ENCODE measurements at places on chromosomes 12 and 14.

GRCh38 chr14:61433169-61433568, 111.8 kb downstream of the PRKCH start:
- no peak for DNase-seq

DNA sequence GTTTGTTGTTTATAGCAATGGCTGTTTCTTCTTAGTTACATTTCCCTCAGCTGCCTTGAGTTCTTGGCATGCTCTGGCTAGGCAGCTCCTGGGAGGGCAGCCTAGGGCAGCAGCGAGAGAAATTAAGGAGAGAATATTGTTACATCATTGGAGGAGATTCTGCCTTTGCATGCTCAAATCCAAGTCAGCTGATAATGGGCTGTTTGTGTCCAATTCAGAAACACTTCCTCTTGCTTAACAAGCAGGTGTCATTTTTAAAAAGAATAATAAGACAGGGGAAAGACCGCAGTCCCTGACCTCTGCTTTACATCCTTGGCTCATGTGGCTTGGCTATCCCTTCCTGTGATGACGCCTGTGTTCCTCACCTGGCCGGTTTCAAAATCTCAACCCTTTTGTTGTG, 76.9 kb downstream of the ESR2 start:
- DNase-seq: no peak

DNA sequence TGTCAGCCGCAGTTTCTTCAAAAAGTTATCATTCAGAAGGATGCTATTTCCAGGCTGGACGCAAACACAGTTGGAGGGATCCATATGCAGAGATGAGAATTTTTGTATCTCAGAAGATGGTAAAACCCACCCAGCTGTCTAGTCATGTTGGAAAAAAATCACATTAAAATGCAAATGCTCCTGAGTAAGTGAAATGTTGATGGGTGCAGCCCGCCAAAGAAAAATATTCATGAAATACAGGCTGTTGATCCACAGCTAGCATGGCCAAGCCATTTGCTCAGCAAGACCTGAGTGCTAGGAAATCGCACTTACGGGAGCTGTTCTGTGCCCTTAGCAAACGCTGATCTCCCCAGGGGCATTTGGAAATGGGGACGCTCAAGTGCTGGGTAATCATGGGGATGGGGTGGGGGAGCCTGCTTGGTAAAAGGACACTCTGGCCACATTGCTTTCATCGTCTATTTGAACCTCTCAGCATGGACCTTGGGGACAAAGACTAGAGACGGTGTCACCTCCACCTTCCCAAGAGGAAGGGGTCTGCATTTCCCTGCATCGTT, 25.7 kb downstream of the TUNAR start:
- no peak for DNase-seq

DNA sequence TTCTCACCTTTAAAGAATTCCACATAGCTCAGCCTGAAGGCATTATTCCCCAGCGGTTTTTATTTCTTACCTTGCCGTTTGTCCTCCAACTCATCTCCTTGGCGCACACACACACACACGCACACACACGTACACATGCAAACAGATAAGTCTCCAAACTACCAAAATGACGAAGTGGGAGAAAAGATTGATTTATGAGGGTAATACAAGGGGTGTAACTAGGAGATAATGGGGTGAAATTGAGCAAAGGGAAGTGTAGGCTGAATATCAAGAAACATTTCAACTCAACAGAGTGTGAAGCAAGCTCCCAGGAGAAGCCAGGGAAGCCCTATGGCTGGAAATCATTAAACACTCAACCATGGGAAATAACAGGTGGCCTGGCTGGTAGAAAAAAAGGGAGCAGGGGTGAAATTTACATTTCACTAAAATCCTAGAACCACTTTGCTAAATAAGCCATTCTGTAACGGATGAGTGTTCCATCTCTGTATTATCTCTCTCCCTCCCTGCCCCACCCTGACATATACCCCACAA, 41.0 kb downstream of the GRIN2B start:
- no peak for DNase-seq

DNA sequence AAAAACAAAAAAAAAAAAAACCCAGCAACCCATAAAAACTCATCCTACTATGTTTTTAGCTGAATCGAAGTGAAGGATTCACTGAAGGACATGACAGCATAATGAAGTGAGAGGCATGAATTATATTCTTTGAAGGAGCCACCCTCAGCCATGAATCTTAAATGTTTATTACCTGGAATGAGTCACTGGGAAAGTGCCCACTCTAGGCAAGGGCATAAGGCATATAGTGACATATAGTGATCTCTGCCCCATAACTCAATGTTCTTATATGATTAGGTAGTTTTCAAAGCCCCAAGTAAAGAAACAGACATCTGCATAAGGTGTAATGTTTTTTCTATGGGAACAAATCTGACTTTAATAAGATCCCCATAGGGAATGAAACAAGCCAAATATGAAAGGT, 79.9 kb downstream of the MDGA2 start:
- no peak for DNase-seq

DNA sequence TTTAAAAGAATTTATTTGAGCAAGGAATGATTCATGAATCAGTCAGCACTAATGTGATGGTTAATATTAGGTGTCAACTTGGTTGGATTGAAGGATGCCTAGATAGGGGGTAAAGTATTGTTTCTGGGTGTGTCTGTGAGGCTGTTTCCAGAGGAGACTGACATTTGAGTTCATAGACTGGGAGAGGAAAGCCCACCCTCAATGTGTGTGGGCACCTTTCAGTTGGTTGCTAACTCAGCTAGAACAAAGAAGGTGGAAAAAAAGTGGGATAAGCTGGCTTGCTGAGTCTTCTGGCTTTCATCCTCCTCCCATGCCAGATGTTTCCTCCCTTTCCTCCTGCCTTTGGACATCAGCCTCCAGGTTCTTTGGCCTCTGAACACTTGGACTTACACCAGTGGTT, 47.2 kb downstream of the TESPA1 start:
- no peak for DNase-seq

DNA sequence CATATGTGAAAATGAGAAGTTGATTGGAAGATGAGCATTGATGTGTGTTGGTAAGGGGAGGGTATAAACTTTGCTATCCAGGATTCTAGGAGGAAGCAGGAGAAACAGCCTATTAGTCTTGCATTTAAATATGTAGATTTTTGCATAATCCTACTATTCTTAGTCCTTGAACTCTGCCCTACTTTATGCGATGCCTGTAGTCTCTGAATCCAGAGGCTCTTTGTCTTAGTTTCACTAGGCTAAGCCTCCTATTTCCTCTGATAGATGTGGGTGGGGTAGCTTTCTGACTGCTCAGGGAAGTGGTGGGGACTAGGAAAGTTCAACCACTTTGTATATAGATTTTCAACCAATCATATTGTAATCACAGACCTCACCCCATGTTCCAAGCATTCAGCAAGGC, 49.5 kb upstream of the KCNC2 start:
- no peak for DNase-seq

DNA sequence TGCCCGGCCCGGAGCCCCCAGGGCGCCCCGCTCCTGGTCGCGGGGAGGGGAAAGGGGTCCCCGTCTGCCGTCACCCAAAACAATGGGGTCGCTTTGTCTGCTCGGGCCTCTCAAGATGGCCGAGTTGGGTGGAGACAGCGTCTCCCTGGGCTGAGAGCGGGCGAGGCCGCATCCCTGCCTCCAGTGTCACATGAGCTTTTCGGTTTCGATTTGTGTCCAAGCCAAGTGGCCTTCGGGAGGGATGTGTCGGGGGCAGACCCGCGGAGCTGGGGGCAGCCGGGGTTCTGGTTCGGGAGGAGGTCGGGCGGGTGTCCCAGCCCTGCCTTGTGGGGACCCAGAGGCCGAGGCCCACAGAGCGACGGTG, 790 bp downstream of the DYNC1H1 start:
- DNase-seq: no peak

GRCh38 chr12:77122661-77123060, 57.3 kb upstream of the E2F7 start:
- no peak for DNase-seq

- DNase-seq: no peak
These were observed 44.6 kb downstream of the BMP4 start for GRCh38 chr14:53912021-53912420.

- peak; percentile 36 for DNase-seq
These were observed 80.0 kb upstream of the DBX2 start for GRCh38 chr12:45130881-45131281.

GRCh38 chr14:56073799-56074198, 44.4 kb upstream of the PELI2 start:
- no peak for DNase-seq

GRCh38 chr14:94699831-94700230, 70.1 kb downstream of the GSC start:
- no peak for DNase-seq

DNA sequence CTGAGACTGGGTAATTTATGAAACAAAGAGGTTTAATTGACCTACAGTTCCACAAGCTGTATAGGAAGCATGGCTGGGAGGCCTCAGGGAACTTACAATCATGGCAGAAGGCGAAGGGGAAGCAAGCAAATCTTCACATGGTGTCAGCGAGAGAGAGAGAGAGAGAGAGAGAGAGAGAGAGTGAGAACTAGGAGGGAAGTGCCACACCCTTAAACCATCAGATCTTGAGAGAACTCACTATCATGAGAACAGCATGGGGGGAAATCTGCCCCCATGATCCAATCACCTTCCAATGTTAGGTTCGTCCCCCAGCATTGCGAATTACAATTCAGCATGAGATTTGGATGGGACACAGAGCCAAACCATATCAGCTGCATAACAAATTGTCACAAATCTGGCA, 96.7 kb downstream of the CHST11 start:
- no peak for DNase-seq

DNA sequence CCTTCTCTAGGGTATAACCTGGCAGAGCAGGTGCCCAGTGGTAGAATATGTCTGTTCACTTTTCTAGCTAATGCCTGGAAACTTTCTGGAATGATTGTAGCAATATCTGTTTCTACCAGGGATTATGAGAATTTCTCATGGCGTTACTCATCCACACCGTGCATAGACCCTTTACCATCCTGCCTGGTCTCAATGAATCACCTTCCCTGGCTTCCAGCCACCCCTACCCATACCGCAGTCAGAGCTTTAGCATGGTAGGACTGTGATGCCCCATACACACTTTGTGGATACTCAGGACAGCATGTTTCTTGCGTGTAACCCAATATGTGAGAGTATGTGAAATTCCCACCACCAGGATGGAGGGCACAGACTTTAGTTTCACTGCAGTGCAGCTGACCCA, 45.4 kb downstream of the TUNAR start:
- DNase-seq: no peak

GRCh38 chr12:54041097-54041690, 8.3 kb downstream of the HOXC5 start:
- no peak for DNase-seq

- no peak for DNase-seq
These were observed 161.2 kb downstream of the TTC8 start for GRCh38 chr14:88985654-88986053.

DNA sequence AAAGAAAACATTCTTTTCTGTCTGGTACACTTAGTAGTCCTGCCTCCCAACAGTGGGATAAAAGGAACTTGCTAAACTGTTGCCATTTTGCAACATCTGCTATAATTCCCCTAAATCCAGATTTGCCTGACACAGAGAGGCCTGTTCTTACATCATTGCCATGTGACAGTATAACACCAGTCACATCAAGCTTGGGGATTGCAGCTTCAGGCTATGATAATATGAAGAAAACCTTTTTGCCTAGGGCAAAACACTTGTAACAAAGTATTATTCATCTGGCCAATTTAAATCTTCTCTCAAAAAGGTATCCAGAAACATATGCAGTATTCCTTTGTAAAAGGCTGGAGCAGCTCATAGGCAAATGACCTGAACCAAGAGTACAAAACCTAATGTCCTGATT, 80.9 kb upstream of the OTX2 start:
- no peak for DNase-seq

DNA sequence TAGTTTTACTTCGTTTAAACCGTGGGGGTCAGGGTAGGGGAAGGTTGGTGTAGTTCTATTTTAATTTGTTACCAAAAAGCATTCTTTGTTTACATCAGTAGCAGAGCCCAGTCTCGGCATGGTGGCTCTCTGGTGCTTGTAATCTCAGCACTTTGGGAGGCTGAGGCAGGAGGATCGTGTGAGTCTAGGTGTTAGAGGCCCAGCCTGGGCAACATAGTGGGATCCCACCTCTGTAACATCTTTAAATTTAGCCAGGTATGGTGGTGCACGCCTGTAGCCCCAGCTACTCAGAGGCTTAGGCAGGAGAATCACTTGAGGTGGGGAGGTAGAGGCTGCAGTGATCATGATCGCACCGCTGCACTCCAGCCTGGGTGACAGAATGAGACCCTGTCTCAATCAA, 2.2 kb downstream of the LRRC43 start:
- DNase-seq: no peak

DNA sequence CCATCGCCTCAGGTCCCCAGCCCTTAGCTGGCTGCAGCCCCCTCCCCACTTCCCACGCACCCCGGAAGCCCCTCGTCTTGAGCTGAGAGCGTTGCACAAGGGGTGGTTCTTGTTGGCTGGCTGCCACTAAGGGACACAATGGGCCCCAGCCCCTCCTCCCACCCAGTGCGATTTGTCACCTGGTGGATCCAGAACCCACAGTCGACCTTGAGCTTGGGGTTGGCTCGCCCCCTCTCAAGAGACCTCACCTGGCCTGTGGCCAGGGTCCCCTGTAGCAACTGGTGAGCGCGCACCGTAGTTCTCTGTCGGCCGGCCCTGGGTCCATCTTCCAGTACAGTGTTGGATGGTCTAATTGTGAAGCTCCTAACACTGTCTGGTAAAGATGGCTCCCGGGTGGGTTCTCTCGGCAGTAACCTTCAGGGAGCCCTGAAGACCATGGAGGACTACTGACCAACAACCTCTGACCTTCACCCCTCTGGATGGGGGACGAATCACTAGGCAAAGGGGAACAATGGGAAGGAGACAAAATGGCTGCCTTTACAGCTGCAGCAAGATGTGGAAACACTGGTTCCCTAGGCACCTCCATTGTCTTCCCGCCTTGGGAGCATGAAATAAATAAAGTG, 6.6 kb downstream of the PHB2 start:
- no peak for DNase-seq

DNA sequence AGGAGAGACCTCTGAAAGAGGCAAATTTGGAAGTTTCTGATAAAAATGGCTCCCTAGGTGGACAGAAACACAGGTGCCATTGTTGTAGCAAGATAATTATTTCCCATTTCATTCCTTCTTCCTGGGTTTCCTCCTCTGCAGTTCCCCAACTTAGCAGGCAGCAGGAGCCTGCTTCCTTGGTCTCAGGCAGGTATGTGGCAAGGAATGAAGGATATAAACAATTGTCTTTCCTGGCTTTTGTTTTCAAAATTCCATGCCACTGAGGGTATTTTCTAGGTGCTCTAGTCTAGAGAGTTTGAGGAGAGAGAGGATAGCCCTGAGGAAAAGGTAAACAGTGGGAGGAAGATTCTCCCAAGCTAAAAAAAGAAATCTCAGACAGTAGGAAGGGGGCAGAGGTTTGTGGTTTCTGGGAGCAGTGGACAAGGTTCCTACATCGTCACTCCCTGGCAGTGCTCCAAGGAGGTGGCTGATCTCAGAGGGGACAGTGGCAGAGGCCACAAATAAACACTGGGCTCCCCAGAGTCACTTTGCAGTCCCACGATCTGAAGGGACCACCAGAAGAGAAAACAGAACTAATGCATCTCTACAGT, 82.6 kb upstream of the IGF1 start:
- no peak for DNase-seq

Measured in forelimb muscle (tissue), 1 donor.